ENCODE measurements at places on chromosomes 7 and 10. TPM values are rescaled to one million over a fixed set of nuclear protein-coding genes. Genes with fewer than 3 reads are reported as not detected.

- H3K4me3 ChIP-seq: no peak overlapping the region
- no peak for DNase-seq
- H3K27ac ChIP-seq: no peak overlapping the region
- no peaks in the 10 kb centered on the region for H3K27me3 ChIP-seq
Measured at GRCh38 chr7:19677180-19677579, 31.7 kb downstream of the POLR1F start.

GRCh38 chr7:97025130-97025499 lies 484 bp upstream of the DLX5 start:
- no peaks in the 10 kb centered on the region for H3K36me3 ChIP-seq
- no peaks in the 10 kb centered on the region for H3K27me3 ChIP-seq
- H3K27ac ChIP-seq: no peak overlapping the region
- H3K4me3 ChIP-seq: no peak overlapping the region

DNA sequence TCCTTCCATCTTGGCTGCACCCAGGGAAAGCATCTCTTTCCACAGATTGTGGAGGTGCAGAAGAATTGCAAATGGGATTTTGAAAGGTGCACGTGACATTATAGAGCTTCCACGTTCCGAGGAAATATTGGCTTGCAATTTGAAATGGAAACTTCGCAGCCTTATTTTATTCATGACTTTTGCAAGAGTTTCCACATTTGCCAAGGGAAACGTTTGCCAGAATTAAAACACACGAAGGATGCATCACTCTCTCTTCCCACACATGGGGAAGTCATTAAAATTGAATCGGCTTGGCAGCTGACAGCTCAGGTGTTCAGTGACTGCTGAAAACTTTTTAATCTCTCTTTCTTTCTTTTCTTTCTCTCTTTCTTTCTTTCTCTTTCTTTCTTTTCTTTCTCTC lies 475.4 kb upstream of the IGFBP3 start:
- no peaks in the 10 kb centered on the region for H3K36me3 ChIP-seq
- no peak for DNase-seq
- no peaks in the 10 kb centered on the region for H3K27me3 ChIP-seq
- H3K4me1 ChIP-seq: no peaks in the 10 kb centered on the region

DNA sequence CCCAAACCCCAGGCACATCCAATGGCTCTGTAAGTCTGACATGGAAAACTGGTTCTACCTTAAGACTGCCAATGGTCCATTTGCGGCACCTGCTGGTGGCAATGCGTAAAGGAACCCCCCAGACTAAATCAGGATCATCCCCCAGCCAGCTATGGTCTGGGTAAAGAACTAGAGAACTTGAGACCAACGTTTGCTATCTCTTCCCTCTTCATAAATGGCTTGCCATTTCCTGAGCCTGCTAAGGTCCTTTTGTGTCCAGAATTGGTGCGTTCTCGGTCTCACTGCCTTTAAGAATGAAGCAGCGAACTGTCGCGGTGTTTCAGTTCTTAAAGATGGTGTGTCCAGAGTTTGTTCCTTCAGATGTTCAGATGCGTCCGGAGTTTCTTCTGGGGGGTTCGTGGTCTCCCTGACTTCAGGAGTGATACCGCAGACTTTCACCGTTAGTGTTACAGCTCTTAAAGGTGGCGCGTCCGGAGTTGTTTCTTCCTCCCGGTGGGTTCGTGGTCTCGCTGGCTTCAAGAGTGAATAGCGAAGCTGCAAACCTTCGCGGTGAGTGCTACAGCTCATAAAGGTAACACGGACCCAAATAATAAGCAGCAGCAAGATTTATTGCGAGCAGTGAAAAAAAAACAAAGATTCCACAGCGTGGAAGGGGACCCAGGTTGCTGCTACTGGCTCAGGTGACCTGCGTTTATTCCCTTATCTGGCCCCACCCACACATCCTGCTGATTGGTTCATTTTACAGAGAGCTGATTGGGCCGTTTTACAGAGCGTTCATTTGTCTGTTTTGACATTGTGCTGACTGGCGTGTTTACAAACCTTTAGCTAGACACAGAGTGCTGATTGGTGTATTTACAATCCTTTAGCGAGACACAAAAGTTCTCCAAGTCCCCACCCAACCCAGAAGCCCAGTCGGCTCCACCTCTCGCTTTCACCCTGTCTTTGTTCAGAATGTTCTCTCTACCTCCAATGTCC lies 95.4 kb downstream of the ELMO1 start:
- peak; percentile 51 for DNase-seq
- no peaks in the 10 kb centered on the region for H3K36me3 ChIP-seq
- no peaks in the 10 kb centered on the region for H3K4me1 ChIP-seq
- H3K27me3 ChIP-seq: no peaks in the 10 kb centered on the region
- H3K27ac ChIP-seq: peak overlapping the region; percentile 79

Gene SUN3
- not detected for total RNA-seq
